Stimulated activated CD4-positive, alpha-beta T cell treated with anti-CD3 and anti-CD28 coated beads, Interleukin-2, amount 100 ng/mL, for 24 hours (primary cell): ENCODE measurements at places on chromosomes 7 and 10.

DNA sequence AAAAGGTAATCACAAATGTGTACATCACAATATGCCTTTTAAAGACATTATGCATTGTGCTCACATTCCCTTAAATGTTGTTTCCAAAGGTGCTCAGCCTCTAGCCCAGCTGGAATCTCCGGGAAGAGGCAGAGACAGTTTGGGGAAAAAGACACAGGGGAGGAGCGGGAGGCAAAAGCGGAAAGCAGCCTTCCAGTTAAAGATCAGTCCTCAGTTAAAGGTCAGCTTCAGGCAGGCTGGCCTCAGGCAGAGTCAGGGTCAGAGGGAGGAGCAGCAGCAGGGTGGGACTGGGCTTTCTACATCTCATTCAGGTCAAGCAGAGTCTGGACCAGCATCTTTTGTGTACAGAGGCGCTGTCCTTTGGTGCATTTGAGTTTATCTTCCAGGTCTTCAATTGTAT, 18.6 kb downstream of the ST7 start:
- DNase-seq = no peak

GRCh38 chr10:6920072-6921019, 340.3 kb upstream of the PRKCQ start:
- peak; percentile 83 for DNase-seq

DNA sequence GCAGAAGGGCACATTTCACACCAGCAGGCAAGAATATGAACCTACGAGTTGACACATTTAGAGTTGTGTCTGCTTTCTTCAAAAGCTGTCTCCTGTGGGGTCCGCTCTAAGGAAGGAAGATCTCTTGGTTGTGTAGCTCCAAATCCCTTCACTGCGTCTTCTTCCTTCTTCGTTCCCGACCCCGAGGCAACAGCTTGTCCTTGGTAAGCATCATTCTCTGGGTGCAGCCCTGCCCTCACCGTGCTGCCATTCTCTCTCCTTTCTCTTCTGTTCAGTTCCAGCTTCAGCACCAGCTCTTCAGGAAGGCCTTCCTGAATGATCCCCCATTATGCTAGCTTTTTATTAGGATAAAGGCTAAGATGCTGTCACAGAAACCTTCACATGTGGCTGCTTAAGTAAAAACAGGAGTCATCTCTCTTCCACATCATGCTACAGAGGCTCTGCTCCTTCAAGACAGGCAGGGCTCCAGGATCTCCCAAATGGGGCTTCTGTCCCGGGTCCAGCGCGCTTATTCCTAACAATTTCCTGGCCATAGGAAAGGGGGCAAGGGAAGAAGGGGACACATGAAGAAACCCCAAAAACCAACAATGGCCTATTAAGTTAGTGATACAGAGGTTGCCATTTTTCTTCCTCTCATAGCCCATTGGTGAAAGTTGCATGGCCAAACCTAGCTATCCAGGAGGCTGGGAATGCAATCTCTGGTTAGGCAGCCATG, 52.2 kb upstream of the SHH start:
- DNase-seq = no peak

DNA sequence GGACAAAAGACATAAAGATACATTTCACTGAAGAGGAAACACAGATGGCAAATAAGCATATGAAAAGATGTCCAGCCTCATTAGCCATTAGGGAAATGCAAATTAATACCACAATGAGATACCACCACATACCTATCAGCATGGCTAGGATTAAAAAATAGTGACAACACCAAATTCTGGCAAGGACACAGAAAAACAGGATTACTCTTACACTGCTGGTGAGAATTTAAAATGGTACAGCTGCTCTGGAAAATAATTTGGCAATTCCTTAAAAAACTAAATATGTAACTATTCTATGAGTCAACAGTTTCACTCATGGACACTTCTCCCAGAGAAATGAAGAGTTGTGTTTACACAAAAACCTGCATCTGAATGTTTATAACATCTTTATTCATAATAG, 121.1 kb downstream of the C10orf90 start:
- DNase-seq = no peak

DNA sequence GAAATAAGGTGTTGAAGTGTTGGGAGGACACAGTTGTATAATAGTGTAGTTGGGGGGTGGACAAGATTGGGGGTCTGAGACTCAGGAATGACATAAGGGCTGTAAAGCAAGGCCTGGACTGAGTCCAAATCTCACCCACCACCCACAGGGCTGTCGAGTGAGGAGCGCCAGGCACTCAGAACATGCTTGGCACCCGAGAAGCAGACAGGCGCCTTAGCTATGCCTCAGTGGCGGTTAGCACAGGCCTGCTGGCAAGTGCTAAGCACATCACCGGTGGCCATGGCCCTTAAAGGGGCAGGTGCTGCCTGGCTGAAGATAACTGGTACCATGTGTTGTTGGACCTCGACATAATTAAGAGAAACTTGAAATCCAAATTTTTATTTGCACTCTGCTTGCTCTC, 90.7 kb downstream of the COL13A1 start:
- DNase-seq = no peak

DNA sequence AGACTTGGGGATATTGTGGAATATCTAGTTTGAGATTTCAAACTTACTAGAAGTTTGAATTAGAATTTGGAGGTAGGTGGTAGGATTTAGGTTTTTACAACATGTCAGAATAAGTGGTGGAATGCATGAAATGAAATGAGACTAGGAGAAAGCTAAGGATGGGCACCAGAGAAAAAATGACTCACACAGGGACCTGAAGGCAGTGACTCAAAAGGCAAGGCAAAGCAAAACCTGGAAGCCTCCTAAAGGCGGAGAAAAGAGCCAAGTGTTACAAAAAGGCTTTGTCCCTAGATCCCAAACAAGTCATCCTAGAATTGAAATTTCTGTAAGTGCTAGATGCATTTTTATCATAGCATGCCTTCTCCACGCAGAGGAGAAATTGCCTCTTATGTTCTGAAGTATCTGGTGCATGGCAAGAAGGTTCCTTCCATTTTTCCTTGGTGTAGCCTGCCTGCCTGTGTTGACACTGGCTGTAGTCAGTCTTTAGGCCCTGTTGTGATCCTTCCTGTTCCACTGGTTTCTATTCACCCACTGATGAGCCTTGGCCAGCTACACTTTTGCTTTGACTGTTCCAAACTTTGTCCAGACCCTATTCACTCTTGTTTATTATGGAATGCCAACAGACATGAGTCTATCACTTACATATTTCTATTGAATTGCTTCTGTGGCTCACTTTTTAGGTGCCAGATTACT, 109.3 kb downstream of the ETV1 start:
- DNase-seq = no peak

DNA sequence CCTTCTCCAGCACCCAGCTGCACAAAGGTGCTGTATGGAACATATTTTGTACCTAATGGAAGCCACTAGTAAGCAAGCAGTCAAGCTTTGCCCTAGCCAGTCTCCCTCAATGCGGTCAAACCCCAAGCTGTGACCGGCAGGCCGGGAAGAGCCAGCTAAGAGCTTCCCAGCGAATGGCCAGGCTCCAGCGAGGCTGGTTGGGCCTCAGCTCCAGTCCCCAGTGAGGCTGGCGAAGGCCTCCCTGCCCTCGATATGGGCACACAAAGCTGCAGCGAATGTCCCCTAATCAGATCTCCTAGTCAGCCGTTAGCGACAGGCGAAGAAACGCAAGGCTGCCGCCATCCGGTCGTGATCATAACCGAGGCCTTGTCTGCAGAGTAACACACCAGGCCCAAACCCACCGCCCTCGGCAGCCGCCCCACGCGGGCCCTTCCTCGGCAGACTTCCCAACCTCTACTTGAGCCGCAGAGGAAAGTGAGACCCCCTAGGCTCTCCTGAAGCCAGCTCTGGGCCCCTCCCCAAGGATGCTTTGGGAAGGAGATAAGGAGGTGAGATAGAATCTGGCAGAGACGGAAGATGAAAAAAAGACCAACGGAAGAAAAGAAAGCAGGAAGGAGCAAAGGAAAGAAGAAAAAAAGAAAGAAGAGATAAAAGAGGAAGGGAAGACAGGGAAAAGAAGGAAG, 3.1 kb upstream of the HOXA9 start:
- DNase-seq = peak; percentile 37

DNA sequence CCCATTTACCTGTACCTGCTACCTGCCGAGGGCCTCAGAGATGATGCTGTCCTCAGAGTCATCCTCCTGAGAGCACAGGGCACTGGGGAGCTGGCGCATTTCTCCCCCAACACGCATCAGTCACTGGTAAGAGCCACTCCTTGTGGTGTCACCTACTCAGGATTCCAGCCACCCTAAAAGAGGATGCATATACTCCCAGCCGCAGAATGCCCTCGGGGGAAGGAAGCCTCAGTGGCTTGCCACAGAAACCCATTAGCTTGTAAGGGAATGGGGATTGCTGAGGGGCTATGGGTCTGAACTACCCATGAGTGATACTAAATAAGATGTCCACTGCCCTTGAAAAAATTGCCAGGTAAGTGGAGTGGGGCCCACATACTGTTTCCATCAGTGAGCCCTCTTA, 279.2 kb downstream of the WDR11 start:
- DNase-seq = no peak

DNA sequence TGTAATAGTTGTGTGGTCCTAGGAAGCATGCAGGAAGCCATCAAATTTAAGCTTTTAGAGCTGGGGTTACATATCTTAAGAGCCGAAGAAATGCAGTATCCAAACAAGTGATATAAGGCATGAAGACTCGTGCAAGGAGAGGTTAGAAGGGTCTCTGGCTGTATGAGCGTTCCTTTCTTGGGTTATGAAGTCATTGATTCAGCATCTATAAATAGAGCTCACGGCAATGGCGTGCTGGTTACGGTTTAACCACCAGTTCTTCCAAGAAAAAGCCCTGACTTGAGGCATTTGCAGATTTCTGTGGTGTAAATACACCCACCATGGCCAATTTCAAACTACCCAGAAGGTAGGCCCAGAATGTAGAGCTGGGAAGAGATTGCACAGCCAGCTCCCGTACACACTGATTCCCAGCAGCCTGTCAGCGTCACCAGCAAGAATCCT, 72.0 kb upstream of the KAT6B start:
- no peak for DNase-seq

- DNase-seq = no peak
Measured at GRCh38 chr10:43244783-43245182, 22.1 kb downstream of the RASGEF1A start.

DNA sequence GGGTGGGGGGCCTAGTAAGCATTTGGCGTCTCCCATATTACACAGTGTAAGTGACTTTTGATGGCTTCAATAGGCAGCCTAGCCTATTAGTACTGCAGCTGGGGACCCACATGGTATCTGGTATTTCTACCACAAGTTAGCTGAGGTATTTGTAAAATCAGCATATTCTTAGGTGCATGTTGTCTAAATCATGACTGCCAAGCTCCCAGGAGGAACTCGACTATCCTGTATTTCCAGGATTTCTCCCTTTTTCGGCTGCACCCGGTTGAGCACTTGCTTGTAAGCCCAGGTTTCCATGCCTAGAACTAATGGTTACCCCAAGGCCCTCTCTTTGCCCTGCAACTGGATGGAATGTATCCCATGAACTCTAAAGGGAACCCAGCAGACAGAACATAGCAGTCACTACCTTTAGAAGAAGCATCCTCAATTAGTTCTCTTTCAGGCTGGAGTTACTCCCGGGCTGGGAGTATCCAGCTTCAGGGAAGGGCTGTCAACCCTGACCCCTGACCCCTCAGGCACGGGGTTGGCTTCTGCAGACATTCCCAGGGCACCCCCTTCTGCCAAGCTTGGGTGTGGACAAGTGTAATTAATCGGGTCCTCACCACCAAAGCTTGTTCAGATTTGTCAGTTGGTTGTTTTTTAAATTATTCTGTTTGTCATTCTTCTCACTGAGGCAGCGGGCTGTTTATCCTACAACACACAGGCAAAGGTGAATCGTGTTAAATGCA, 90.3 kb upstream of the PARD3 start:
- no peak for DNase-seq

- DNase-seq = no peak
Measured at GRCh38 chr7:16098058-16098457, 323.3 kb downstream of the CRPPA start.

DNA sequence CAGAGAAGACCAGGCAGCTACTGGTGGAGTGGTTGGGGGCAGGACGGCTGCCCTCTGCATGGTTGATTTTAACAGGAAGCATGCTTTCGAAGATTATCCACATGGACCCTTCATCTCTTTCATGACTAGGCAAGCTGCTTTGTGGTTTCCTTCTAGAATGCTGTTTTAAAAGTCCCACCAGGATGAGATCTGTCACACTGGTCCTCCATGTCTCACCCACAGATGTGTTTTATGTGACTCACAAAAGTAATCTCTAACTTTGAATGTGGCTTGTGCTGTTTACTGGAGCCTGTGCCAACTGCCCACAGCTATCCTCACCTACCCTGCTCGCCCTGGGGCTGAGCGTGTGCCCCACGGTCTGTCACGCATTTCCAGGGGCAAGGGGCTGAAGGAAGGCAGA, 188.8 kb downstream of the GFRA1 start:
- DNase-seq = no peak

GRCh38 chr7:76281006-76281705, 21.3 kb upstream of the HSPB1 start:
- DNase-seq = peak; percentile 24

GRCh38 chr10:124994573-124995473, 52.9 kb downstream of the ZRANB1 start:
- DNase-seq = no peak

GRCh38 chr7:115122388-115122787, 200.5 kb downstream of the MDFIC start:
- no peak for DNase-seq

DNA sequence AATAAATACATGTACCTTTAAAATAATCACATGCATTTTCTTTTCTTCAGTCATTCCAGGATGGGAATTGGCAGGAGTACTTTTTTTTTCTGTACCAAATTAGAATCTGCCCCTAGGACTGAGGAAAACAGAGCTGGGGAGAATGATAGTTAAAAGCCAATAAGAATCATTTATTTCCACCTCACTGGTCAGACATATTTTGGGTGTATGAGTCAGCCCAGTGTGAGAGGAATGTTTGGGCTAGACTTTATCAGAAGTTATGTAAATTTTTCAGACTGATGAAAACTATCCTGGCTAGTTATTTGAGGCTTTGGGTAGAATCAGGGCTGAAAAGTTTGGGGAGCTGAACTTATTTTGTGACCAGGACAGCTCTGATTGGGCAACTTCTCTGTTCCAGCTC, 303.1 kb upstream of the NPSR1 start:
- DNase-seq = no peak

DNA sequence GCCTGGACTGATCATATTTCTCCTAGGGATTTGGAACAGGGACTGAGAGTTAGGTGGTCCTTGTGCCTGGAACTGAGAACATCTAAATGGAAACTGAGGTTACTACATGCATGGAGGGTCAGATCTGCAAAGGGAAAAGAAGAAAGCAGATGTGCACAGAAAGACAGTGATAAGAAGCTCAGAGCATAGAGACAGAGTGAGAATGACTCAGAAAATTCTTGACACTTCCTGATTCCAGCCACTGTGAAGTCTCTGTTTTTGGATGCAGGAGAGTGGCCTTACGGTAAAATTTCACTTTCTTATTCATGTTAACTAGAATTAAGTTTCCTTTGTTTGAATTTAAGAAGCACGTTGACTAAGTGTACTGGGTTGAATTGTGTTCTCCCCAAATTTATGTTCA, 241.7 kb downstream of the TMEM26 start:
- DNase-seq = no peak

DNA sequence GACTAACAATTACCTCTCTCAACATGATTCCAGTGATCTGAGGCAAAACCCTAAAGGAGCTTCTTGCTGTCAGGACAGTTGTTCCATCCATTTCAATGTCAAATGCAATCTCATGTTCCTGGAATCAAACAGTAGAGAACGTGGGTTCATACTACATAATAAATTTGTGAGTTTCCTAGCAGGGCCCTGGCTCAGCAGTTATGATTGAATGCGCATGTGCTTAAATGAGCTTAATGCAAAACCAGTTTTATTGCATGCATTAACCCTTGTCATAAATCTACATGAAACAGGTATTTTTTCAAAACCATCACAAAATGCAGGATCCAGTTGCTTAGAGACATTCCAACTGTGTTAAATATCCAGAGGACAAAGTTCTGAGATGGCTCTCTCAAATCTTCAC, 225.4 kb upstream of the TMEM72 start:
- no peak for DNase-seq
